ENCODE measurements at places on chromosomes 16 and 17.

DNA sequence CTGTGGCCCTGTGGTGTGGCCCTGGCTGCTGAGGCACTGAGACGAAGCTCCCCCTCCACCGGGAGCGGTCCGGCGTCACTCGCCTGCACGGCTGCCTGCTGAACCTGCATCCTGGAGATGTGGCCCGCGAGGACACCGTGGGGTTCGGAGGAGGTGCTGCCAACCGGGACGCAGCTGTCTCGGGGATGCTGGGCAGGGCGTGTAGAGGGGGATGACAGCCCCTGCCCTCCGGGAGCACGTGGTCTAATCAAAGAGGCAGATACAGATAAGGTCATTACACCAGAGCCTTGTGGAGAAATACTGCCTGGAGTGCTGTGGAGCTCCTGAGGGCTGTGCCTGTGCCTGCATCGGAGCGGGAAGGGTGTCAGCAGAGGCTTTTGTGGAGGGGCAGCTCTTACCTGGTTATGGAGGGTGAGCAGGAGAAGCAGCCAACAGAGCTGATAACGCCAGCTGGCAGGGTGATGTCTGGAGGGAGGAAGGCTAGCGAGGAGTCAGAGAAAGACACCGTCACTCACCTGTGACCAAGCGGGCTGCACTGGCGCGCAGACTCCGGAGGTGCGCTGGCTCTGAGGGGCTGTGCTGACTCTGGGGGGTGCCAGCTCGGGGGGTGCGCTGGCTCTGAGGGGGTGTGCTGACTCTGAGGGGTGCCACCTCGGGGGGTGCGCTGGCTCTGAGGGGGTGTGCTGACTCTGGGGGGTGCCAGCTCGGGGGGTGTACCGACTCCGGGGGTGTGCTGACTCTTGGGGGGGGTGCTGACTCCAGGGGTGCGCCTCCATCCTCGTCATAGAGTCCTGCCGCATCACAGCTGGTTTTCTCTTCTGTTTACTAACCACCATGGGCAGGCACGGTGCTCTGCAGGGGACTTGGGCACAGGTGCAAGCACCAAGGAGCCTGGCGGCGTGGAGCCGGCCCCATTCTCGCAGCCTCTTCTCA is 104.7 kb upstream of the CHMP6 start:
- DNase-seq = no peak

GRCh38 chr17:79979221-79979741 is 56.4 kb downstream of the TBC1D16 start:
- no peak for DNase-seq

DNA sequence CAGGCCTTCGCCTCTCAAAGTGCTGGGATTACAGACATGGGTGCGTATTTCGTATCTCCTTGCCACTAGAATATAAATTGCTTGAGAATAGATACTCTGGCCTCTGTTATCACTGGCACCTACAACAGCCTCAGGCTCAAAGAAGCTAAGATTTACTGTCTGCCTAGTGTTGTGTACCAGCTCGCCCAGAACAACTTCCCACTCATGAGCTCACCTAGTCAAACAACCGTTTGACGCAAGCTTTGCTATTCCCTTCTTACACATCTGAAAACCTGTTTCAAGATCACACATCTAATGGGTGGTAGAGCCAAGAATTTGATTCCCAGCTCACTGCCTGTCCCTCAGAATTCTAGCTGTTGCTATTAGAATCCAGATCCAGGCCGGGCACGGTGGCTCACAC is 24.4 kb downstream of the MIS12 start:
- no peak for DNase-seq

- no peak for DNase-seq
Measured at GRCh38 chr17:19785854-19786253, 37.8 kb upstream of the ALDH3A1 start.

DNA sequence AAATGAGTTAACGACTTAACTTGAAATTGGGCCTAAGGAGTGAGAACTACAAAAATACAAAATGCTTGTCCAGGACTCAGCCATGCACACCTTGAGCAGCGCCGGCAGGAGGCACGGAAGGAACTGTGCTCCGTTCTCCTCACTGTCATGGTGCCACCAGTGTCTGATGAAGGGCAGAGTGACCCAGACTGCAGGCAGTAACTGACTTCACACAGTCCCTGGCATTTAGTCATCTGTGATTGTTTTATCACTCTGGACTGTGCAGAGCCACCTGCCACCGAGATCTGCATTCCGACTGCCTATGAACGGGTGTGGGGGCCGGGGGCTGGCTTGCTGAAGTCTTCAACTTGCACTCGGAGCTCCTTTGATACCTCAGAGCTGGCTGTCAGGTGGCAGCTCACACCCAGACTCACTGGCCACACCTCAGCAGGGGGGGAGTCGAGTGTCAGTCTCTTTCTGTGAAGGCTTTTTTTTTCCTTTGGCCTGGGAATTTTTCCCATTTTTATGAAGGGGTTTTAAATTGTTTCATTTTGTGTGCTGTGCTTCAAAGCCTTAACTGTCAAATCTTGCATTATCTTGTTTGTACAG is 20.2 kb upstream of the ENDOV start:
- DNase-seq = no peak

- peak; percentile 67 for DNase-seq
Measured at GRCh38 chr17:82228842-82229697, at the start of gene SLC16A3. TSS of gene SLC16A3 (plus strand) at chr17:82229042. CDS start at chr17:82236009, 6,967 bp downstream.

DNA sequence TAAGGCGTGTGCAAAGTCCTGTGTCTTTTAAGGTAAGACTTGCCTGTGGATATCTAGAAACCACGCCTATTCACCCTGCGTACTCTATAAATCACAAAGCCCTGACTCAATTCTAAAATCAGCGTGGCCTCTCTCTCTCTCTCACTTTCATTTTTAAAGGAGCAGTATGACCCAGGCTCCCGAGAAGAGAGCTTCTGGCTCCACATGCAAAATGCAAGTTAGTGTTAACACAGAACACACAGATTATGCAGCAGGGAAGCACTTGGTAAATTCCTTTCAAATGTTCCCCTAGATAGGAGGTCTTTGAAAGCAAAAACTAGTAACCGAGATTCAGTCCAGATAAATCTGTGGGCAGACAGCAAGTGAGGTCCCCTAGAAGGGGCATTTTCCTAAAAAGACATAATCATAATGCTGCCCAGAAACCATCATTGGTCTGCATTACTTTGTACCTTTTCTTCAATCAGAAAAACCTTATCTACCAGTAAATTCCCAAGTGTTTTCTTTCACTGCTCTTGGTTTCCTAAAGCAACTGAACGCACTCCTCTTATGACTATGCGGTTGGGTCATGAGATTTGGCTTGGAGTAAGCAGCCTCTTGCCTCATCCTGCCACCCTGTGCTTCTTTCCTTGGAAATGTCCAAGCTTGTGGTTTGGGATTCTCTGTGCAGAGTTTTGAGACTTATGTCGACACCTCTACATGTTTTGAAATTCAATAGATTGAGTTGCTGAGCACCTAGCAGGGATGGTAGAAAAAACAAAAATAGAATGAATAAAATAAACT is 31.7 kb upstream of the KCNJ2 start:
- DNase-seq = peak; percentile 84

- DNase-seq = peak; percentile 81
Measured at GRCh38 chr16:4369007-4369733, 2.5 kb upstream of the VASN start.

DNA sequence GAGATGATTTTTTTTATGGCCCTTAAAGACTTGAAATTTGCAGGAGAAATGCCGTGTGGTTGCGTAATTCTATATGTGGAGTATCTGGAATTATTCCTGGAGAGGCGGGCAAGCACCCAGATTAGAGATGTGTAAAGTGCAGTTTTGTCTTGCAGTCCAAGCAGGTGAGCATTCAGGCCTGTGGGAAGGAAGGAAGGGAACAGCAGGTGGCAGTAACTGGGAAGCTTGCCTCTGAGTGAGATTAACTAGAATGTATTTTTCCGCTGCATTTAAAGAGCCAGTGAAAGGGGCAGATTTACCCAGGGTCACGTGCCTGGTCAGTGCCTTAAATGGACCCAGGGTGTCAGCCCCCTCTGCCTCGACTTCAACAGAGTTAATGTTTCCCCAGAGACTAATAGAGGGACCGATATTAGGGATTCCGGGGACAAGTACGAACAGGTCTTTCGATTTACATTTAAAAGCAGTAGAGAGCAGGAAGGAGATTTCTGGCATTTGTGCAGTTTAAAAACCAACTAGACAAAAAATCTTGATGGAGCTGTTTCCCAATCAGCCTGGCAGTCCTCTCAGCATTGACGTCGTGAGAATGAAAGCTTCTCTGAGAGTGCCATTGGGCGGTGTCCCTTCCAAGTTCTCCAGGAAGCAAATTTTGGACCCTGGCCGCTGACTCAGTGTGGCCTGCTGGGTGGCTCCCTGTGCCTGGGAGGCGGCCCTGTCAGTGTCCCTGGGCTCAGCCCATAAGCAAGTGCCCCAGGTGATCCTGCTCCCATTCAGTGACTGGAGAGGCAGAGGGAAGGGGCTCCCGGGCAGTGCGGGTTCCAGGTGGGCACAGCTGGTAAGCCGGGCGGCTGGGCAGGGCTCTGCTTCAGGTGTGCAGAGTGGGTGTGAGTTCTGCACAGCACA is 38.2 kb downstream of the KSR1 start:
- peak; percentile 51 for DNase-seq

GRCh38 chr16:24118126-24118821 is 137.9 kb upstream of the CACNG3 start:
- no peak for DNase-seq

- no peak for DNase-seq
Measured at GRCh38 chr16:55942821-55943220, 67.6 kb upstream of the CES5A start.
